ENCODE measurements at places on chromosomes 12 and 14.

DNA sequence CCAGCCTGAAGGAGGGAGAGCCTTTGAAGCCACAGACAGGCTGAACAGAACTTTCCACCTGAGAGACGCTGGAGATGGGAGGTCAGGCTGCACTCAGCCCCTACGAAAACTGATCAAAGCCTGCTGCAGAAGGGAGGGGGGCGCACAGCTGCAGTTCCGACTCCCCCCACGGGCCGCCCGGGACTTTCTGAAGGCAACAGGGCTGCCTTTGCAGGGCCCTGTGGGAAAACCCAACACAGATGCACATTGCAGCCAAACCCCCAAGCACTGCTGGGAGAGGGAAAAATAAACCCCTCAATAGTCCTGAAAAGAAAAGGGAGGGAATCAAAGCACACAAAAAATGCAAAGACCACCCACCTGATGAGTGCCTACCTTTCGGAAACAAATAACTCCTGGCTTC is 290.6 kb downstream of the ZFP36L1 start:
- no peak for DNase-seq

DNA sequence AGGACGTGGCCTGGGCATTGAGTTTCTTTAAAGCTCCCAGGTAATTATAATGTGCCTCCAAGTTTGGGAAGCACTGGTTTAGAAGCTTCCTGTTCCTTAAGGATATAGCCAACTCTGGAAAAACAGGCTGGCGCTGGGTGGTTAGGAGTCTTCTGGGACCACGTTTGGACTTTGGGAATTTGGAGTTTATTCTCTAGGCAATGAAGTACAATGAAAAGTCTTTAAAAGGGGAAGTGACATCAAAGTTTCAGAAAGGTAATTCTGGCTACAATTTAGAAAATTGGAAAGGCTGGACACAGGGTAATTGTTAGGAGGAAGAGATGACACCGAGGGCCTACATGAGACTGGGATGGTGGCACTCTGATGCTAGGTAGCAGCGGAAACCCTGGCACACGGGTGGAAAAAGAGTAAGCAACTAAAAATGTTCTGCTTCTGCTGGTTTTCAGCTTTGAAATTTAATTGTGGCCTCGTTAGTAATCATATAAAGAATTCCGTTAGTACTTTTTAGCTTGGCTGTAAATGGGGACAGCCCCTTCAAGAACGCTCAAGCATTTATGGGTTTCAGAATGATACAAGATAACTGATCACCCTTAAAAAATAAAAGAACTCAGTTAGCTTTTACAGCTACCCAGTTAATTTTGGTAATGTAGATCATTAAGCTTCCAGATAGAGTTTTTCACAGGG is 12.7 kb upstream of the DCP1B start:
- DNase-seq: no peak

DNA sequence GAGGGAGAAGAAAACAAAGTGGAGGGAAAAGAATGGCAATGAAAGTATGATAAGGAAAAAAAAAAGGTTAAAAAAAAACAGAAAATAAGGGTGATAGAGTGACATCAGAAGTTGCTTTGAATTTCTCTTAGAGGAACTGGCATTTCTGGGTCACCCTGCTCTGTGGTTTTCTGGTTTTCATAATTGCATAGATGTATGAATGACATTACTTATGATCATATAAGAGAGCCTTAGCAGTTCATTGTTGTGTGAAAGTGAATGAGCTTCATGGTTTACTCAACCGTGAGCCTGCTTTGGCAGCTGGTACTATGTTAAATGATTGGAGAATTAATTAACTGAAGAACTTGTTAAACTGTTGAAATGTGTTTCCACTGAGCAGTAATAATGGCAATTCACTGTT is 336.4 kb upstream of the FBXO33 start:
- DNase-seq: no peak

DNA sequence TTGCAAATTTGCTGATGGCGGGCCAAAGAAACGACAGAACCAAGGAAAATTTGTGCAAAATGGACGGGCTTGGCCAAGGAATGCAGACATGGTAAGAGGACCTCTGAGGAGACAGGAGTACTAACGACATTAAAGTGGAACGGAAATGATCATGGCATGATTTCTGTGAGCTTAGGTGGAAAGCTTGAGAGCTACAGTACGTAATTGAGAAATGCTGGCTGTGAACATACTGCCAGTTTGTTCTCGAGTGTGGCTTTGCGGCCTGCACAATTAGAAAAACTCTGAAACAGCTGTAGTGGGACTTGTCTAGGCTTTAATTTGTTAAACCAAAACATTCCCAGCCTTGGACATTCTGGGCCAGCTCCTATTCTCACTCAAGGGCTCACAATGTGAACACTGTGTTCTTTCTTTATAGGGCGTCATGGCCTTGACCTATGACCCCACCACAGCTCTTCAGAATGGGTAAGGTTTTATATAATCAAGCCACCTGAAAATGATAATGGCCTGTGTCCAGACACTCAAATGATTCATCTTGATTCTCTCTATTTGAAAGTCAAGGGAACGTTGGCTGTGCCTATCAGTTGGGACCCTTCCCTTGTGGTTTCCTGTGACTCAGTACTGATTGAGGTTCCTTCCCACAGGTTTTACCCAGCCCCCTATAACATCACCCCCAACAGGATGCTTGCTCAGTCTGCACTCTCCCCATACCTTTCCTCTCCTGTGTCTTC is 48.5 kb downstream of the BAZ2A start:
- DNase-seq: no peak

GRCh38 chr12:47763481-47764346 is 5.0 kb upstream of the RAPGEF3 start:
- DNase-seq: no peak

- DNase-seq: no peak
Observed at GRCh38 chr14:33876274-33876673, 74.6 kb downstream of the EGLN3 start.

DNA sequence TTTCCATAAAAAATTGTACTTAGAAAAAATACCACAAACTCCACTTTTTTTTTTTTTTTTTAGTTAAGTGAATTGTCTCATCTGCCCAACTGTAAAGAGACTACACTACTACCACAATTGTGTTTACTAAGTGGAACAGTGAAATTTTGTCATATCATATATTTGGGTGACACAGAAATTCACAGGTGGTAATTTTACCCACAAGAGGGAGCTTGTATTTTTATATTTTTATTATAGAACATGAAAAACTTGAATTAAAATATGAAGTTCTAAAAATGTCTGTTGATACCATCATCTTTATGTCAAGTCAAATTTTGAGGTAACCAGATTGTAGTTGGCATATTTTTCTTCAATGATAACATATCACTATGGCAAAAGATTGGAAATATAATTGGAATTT is 329.4 kb upstream of the SOX5 start:
- DNase-seq: no peak

DNA sequence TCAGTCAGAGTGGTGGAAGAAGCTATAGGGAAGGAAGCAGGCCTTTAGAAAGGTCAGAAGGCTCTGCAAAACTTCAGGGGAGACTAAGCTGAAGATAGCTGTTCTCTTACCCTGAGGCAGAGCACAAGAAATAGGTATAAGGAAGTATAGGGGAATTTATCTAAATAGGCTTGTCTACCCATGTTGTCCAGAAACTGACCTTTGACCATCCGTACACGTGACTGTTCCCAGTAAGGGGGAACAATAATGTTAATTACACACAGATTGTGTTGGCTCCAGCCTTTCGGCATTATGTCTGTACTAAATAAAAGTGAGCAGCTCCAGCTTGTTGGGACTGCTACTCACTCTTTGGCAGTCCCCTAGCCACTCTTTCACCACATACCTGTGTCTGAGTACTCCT is 59.0 kb downstream of the SLCO1B1 start:
- DNase-seq: no peak

DNA sequence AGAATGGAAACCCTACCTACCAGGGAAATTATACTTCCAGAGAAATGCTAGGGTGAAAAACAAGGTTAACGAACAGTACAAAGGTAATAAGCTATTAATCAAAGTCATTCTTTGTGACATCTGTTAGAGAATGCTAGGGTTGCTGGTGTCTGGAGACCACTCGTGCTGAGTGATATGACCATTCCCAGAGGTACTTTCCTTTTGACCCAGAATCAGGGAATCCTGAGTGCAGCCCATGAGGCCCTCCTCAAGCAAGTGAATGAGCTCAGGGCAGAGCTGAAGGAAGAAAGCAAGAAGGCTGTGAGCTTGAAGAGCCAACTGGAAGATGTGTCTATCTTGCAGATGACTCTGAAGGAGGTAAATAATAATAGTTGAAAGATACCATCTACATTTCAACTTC is 31.7 kb downstream of the RPGRIP1 start:
- no peak for DNase-seq

- DNase-seq: no peak
Observed at GRCh38 chr12:72209086-72209485, 63.1 kb upstream of the TRHDE start.

- no peak for DNase-seq
Observed at GRCh38 chr14:63726499-63726898, 1.4 kb downstream of the SGPP1 start.

GRCh38 chr12:132710043-132710404 is 618 bp upstream of the PGAM5 start:
- no peak for DNase-seq

- DNase-seq: no peak
Observed at GRCh38 chr12:26863515-26863914, 30.5 kb upstream of the ITPR2 start.

- no peak for DNase-seq
Observed at GRCh38 chr12:22744197-22744596, 119.2 kb downstream of the ETNK1 start.

- DNase-seq: no peak
Observed at GRCh38 chr12:47947341-47947740, 16.1 kb upstream of the TMEM106C start.

DNA sequence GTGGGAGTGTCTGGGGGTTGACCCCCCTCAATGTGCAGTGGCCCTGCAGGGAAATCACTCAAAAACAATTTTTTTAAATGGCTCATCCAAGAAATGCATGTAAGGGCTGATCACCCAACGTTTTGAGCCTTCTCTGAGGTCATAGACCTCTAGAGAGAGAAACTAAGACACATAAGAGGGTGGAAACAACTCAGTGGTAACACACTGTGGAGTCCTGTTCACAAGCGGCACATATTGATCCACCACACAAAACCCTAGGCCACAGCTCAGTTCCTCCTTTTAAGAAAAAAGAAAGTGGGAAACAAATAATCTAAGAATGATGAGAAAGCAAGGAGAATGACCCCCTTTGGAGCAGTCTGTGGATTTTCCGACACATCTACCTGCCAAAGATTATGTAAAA is 83.0 kb upstream of the METAP2 start:
- DNase-seq: no peak

DNA sequence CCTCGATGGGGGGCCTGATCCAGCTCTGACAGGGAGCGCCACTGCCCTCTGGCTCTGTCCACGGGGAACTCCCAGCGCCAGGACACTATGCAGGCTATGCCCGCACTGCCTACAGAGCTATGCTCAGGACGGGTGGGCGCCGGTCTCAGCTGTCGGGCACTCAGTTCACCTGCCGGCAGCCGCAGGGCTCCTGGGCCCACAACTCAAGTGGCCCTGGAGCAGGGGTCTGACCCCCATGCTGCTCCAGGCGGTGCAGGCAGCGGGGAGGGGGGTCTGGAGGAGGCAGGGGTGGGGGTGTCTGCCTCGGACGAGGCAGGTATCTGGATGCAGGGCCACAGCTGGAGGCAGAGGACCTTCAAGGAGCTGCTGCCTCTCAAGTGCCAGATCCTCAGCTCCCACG is 28.5 kb upstream of the NUDT14 start:
- DNase-seq: no peak

DNA sequence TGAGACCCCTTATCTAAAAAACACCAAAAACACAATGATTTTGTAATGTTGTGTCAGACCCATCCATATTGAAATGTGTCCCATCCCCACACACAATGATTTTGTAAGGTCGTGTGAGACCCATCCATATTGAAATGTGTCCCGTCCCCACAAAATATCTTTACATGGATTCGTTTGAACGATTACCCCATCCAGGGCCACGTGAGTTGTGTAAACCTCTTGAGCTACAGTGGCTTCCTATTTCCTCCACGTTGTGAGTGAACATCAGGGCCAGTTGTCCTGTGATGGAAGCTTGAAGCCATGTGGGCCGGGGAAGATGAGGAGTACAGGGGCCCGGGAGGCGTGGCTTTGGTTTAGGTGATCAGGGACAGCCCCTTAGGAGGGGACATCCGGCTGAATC is 27.0 kb upstream of the ULK1 start:
- DNase-seq: no peak

DNA sequence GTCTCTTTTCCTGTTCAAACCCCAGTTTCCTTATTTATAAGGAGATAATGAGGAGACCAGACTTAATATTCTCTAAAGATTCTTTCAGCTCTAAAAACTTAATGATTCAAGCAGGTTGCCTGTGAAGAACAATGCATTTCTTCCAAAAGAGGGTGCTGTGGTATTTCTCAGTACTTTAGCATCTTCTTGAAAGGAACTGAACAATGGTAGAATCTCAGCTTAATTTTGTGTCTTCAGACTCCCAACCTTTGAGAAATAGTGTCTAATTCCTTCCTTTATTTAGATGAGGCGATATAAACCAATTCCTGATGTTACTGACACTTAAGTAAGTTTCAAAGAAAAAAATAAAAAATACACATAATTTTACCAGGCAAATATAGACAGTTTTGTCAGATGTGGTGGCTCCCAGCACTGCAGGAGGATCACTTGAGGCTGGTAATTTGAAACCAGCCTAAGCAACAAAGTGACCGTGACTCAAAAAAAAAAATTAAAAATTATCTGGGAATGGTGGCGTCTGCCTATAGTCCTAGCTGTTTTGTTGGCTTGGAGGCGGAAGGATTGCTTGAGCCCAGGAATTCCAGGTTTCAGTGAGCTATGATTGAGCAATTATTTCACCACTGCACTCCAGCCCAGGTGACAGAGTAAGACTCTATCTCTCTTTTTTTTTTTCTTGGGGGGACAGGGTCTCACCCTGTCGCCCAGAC is 76.9 kb upstream of the PSMA6 start:
- no peak for DNase-seq

- DNase-seq: no peak
Observed at GRCh38 chr14:81200054-81200453, 20.7 kb downstream of the GTF2A1 start.

GRCh38 chr12:1201886-1202285 is 210.9 kb downstream of the ERC1 start:
- DNase-seq: no peak

- no peak for DNase-seq
Observed at GRCh38 chr14:65282896-65283253, 129.7 kb upstream of the FUT8 start.

- DNase-seq: no peak
Observed at GRCh38 chr12:55831447-55831815, 2.0 kb upstream of the DNAJC14 start.

DNA sequence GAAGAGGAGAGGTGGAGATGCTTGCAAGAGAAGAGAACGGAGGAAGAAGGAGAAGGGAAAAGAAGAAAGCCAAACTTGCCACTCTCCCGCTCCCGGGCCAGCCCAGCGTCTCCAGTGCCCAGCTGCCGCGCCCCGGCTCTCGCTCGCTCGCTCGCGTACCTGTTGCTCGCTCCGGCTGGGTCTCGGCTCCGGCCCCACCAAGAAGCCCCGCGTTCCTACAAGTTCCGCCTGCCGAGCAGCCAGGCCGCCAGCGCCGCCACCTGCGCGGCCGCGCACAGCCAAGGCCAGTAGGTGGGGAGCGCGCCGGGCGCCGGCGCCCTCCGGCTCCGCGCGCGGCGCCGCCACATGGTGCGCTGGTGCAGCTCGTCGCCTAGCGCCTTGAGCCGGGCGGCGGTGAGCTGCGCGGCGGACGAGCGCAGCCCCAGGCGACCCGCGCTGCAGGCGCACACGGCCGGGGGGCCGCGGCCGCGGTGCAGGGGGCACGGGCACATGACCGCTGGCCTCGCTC is 370 bp downstream of the HRK start:
- DNase-seq: no peak

GRCh38 chr12:84508851-84509260 is 403.7 kb downstream of the SLC6A15 start:
- no peak for DNase-seq

- DNase-seq: no peak
Observed at GRCh38 chr12:101414533-101415119, 7.1 kb upstream of the ARL1 start.
